Inflammatory macrophage (primary cell): ENCODE measurements at places on chromosomes 6 and 20.

DNA sequence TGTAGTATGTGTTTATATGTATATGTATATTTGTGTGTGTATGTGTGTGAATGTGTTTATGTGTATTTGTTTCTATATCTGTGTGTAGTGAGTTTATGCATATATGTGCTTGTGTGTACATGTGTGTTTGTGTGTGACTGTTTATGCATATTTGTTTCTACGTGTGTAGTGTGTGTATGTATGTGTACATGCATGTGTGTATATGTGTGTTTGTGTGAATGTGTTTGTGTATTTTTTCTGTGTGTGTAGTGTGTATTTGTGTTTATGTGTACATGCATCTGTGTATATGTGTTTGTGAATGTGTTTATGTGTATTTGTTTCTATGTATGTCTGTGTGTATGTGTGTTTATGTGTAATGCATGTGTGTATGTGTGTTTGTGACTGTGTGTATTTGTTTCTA is 12.1 kb upstream of the SMOC2 start:
- DNase-seq, result no peak

DNA sequence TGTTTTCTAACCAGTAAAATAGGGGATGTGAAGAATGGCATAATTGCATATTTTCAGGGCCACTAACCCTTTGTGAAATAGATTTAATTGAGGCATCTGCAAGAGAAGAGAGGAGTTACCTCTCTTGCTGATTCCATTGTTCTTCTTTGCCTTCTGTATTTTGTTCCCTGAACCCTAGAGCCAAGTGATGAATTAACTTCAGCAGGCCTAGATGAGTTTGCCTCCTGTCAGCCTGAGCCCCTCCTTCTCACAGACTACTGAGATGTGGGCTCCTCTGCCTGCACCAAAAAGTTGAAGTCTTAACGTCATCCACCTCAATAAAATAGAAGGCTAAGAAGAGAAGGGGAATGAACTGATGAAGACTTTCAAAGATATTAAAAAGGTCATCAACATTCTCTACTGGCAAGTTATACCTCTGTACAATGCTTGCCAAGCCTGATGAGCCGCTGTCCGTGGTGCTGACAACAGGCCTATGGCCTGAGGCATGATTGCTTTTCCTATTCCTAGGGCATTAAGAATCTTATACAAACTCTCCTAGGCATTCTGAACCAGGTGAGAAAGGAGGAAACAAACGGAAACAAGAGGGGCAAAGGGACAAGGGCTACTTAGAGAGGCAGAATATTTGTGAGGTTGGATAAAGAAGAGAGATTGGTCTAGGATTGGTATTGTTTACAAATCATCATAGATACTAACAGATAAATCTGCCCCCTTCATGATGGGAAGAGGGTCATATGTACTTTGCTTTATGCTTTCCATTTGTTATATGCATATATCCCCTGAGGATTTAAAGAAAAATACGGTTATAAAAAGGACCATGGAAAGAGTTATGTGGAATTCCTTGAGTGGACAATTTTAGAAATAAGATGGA is 46.8 kb downstream of the CD24 start:
- no peak for DNase-seq

GRCh38 chr6:160667639-160668481 is 3.8 kb upstream of the LPA start:
- no peak for DNase-seq

GRCh38 chr6:12735786-12736185 is 19.2 kb downstream of the PHACTR1 start:
- DNase-seq, result no peak

- no peak for DNase-seq
These were observed 57.1 kb downstream of the CRYBG1 start for GRCh38 chr6:106417572-106418147.

DNA sequence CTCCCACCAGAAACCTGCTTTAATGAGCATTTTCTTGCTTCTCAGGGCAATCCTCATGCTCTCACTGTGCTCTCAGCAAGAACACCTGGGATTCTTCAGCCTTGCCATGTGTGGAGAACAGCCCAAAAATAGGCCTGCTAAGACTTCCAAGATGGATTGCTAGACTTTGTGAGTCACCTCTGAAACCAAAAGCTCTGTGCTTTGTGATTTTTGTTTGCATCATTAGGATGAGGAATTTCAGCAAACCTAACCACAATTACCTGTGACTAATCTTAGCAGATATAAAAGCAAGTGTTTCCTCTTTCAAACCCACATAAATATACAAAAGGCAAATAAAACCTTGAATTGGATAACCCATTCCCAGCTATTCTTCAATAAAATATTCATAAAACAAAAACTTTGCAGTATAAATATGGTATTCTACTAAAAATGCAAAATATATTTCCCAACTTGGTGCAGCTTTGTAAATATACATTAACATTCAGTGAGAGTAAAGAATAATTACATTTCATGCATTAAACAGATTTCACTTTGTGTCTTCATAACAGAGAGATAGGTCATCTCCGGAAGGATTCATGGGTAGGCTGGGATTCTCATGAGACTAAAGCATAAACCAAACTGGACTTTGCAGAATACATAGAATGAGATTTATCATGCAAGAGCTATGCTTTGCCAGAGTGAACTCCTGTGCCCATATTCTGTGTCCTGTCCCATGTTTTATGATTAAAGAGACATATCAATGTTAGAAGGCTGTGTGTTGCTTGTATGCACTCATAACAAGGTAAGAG is 33.5 kb downstream of the TPBG start:
- DNase-seq, result no peak

DNA sequence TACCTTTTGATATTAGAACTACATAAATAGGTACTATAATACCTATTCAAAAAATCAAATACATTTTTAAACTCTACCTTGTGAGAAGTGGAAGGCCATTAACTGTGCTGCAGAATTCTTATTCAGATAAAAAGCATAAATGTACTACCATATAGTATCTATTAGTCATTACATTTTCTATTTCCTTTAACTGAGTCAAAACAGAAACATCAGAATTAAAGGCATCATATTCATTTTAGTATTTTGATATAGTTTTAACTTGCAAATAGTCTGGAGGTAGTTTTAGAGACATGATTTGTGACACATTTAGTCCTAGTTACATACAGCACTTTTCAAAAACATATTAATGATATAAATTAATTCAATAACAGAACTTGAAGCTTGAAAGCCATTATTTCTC is 39.9 kb upstream of the TAB2 start:
- no peak for DNase-seq

- DNase-seq, result no peak
These were observed 81.1 kb upstream of the PRDM1 start for GRCh38 chr6:106005013-106005412.

DNA sequence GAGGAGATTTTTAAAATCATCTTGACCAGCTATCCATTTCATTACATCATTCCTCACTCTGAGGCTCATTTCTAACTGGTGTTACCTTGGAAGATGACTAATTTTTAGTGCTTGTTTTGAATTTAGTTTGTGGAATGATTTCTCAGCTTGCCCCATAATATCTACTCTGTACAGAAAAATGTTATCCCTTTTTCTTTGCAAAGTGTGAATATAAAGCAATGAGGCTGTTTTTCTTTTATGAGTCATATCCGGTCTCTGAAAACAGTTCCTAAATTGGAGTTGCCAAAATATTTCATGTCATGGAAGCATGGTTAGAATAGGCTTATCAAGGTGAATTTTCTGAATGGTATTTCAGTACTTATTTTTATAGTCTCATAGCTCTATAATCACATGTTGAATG is 43.8 kb downstream of the FUT9 start:
- DNase-seq, result no peak

- DNase-seq, result no peak
These were observed 303.3 kb downstream of the EYA4 start for GRCh38 chr6:133544419-133544818.

- DNase-seq, result no peak
These were observed 28.6 kb upstream of the NOTCH4 start for GRCh38 chr6:32252331-32253009.

GRCh38 chr20:12171923-12172524 is 254.3 kb downstream of the BTBD3 start:
- peak; percentile 54 for DNase-seq

DNA sequence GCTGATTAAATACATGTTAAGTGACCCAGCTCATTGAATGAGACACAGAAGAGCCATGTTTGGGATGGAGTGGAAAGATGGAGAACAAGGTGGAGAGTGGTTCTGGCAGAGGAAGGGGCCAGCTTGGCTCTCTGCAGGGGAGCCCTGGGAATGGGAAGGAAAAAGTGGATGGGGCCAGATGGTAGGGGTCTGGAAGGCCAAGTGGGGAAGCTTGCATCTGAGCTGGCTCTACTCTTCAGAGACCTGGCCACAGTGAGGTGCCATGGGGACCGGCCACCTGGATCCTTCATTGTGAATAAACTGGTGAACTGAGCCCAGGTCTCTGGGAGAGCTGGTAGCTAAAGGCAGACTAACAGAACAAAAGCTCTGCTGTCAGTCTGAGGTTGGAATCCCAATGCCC is 48.9 kb upstream of the SIRPA start:
- no peak for DNase-seq

DNA sequence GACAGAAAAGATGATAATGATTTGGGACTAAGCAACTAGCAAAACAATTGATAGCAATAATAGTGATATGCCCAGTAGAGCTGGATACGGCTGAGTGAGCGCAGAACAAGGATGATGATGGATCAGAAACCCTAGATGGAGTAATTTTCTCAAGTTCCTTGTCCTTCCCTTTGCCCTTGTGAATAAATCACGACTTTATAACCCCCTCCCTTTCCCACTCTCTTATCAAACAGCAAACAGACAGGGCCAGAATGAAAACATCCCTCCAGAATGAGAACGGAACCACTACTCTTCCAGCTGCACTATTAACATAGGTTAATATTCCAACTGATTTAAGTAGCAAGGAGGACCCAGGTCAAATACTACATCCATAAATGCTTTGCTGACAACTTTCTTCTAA is 1.3 kb upstream of the MTFR2 start:
- DNase-seq, result no peak

DNA sequence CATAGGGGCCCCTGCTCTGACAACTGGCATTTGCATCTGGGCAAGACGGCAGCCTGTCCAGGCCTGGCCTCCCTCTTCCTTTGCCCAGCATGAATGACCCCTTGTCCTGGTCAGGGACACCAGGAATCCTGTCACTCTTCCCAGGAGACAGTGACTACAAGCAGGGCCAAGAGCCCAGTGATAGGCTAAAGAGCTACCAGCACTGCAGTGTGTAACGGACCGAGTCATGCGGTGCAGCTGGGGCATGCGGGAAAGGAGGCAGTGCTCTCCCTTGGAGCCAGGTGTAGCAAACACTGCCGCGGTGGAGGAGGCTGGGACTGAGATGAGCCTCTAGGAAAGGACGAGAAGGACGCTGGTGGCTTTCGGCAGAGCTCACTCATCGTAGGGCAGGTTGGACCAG is 38.7 kb upstream of the DSP start:
- DNase-seq, result no peak

DNA sequence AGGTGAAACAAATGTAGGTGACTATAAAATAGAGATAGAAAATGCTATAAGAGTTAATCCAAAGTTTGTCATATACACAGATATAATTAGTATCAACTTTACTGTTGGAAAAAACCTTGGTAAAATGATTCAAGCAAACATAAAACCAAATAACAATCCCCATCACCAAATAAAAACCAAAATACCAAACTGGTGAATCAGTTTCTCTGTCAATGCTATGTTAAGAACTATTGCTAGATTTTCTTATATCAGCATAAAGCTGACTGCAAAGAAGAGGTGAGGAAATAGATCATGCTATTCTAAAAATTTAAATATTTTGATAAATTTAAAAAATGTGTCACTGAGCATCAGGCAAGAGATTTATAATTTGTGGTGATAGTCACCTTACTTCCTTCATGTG is 658.4 kb downstream of the PHF3 start:
- DNase-seq, result no peak

DNA sequence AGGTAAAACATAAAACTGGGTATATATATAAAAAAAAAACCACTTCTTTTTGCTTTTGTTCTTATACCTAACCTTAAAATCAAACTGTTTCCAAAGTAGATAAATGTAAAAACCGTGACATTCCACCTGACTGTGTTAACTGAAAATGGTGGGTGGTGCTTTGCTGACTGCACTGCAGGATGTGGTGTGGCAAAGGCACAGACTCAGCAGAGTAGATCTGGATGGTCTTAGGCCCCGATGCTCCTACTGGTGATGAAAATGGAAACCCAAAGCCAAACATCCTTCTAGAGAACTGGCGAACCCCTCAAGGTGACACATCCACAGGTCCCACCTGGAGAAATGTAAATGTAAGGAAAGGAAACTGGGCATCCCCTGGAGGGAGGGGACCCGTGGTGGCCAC is 8.9 kb downstream of the TGIF2 start:
- no peak for DNase-seq

- peak; percentile 83 for DNase-seq
These were observed 21.6 kb upstream of the TMEM217 start for GRCh38 chr6:37279366-37280134.

DNA sequence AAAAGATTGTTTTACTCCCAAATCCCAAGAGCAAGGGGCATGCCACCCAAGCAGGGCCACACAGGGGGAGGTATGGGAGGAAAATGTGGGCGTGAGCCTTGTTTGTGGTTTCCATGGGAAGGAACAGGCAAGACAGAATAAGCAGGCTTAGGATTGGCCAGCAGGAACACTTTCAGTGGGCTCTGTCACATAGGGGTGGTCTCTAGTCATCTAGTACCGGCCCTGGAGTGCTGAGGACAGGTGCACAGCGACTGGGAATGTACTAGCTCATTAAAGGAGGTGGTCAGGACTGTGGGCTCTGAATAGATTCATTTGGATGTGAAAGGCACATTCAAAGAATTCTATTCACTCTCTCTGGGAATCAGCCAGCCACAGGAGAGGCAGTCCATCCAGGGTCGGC is 175.6 kb downstream of the TBC1D7 start:
- DNase-seq, result no peak

- DNase-seq, result peak; percentile 90
These were observed 13.6 kb upstream of the CALHM6 start for GRCh38 chr6:116447496-116448011.

- no peak for DNase-seq
These were observed 41.9 kb upstream of the RNF8 start for GRCh38 chr6:37311741-37312473.

DNA sequence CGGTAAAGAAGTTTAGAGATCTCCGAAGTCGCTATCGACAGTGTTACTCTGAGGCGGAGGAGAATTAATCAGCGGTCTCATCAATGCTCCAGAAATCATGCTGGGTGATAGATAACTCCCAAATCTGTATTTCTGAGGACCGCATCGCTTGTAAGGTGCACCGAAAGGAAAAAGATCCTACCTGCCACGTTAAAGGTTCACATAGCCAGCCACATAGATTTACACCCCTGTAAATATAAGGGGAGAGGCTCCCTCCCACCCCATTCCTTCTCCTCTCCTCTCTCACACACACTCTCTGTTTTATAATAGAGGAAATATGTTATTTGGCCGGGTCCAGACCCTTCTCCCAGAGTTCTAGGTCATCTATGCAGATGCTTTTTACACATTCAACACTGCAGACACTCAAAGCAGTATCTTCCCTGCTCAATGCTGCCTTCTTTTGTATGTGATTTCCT is 620 bp upstream of the DEK start:
- no peak for DNase-seq

GRCh38 chr6:17907406-17908229 is 79.8 kb downstream of the KIF13A start:
- peak; percentile 96 for DNase-seq
